ENCODE measurements at places on chromosomes 3 and 15.

DNA sequence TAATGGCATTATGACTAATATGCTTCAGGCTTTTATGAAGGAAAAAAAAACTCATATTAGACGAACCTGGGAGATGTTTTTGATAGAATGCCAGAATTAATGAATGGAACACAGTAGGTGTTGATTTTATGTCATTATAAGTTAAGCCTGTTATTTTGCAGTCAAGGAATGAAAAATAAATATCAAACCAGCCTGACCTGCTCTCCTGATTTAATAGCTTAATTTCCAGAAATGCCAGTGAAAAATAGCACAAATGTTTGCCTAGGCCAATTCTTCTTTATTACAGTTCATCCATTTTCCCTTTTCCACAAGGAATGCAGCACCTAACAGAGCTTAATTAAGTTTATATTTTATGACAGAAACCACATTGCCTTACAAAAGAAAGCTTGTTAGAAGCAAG is 292.0 kb downstream of the TBL1XR1 start:
- no peak for DNase-seq

DNA sequence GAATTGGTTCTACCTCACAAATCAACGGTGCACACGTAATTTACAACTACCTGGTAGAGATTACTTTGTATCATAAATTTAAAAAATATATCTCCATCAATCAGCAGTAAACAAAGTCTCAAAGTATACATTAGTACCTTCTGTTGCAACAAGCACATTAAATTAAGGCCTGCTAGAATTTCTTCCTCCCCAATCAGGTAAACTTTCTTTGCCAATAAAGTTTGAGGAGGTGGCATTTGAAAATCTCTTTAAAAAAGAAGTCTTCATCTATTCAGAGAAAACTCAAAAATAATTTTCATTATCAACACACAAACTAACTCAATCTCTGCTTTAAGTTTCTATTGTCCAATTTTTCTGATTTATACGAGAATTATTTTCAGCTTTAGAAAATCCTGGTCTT is 4.4 kb downstream of the CCNL1 start:
- no peak for DNase-seq

DNA sequence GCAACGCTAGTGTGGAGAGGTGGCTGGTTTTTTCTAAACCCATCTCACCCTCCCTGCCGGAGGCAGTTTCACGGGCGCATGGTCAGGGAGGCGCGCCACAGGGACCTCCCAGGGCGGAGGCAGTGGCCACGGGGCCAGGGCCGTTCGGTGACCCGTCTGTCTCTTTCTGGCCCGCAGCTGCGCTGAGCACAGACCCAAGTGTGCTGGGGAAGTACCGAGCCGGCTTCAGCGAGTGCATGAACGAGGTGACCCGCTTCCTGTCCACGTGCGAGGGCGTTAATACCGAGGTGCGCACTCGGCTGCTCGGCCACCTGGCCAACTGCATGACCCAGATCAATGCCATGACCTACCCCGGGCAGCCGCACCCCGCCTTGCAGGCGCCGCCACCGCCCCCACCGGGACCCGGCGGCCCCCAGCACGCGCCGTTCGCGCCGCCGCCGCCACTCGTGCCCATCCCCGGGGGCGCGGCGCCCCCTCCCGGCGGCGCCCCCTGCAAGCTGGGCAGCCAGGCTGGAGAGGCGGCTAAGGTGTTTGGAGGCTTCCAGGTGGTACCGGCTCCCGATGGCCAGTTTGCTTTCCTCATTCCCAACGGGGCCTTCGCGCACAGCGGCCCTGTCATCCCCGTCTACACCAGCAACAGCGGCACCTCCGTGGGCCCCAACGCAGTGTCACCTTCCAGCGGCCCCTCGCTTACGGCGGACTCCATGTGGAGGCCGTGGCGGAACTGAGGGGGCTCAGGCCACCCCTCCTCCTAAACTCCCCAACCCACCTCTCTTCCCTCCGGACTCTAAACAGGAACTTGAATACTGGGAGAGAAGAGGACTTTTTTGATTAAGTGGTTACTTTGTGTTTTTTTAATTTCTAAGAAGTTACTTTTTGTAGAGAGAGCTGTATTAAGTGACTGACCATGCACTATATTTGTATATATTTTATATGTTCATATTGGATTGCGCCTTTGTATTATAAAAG is 1.8 kb downstream of the HES1 start:
- peak; percentile 85 for DNase-seq

- no peak for DNase-seq
These were observed 38.6 kb downstream of the SSR3 start for GRCh38 chr3:156516284-156516683.

GRCh38 chr3:10198761-10199649 is 34.3 kb downstream of the IRAK2 start:
- DNase-seq, result peak; percentile 61

GRCh38 chr3:58535531-58536500 is 1.2 kb downstream of the ACOX2 start:
- no peak for DNase-seq

GRCh38 chr3:52257911-52258310 is 12.4 kb downstream of the PPM1M start:
- no peak for DNase-seq

- no peak for DNase-seq
These were observed 211.8 kb upstream of the RGMA start for GRCh38 chr15:93300796-93301195.
